ENCODE measurements at places on chromosomes 2 and 18. TPM values are rescaled to one million over a fixed set of nuclear protein-coding genes. Genes with fewer than 3 reads are reported as not detected.

IL36A gene
- not detected for total RNA-seq

DSG4 gene
- not detected for total RNA-seq

ZNF892 gene
- total RNA-seq: 4.7 TPM

AOX1 gene
- total RNA-seq: not detected

MPV17 gene
- total RNA-seq: 85.9 TPM

ATRAID gene
- total RNA-seq: 106 TPM

SERPINB2 gene
- 1.2 TPM for total RNA-seq

GRCh38 chr2:240814946-240815760 is 4.9 kb downstream of the KIF1A start:
- H3K27me3 ChIP-seq: no peaks in the 10 kb centered on the region
- H3K4me3 ChIP-seq: no peak overlapping the region
- DNase-seq: no peak

- H3K4me3 ChIP-seq: no peak overlapping the region
- DNase-seq: no peak
- no peaks in the 10 kb centered on the region for H3K4me1 ChIP-seq
- no peak overlapping the region for H3K27ac ChIP-seq
- H3K27me3 ChIP-seq: no peaks in the 10 kb centered on the region
Measured at GRCh38 chr2:166972002-166972401, 83.7 kb downstream of the XIRP2 start.

- H3K4me1 ChIP-seq: no peaks in the 10 kb centered on the region
- H3K36me3 ChIP-seq: no peaks in the 10 kb centered on the region
- H3K27ac ChIP-seq: no peak overlapping the region
- no peak overlapping the region for H3K4me3 ChIP-seq
Measured at GRCh38 chr18:59416818-59417217, 57.8 kb upstream of the LMAN1 start.

DNA sequence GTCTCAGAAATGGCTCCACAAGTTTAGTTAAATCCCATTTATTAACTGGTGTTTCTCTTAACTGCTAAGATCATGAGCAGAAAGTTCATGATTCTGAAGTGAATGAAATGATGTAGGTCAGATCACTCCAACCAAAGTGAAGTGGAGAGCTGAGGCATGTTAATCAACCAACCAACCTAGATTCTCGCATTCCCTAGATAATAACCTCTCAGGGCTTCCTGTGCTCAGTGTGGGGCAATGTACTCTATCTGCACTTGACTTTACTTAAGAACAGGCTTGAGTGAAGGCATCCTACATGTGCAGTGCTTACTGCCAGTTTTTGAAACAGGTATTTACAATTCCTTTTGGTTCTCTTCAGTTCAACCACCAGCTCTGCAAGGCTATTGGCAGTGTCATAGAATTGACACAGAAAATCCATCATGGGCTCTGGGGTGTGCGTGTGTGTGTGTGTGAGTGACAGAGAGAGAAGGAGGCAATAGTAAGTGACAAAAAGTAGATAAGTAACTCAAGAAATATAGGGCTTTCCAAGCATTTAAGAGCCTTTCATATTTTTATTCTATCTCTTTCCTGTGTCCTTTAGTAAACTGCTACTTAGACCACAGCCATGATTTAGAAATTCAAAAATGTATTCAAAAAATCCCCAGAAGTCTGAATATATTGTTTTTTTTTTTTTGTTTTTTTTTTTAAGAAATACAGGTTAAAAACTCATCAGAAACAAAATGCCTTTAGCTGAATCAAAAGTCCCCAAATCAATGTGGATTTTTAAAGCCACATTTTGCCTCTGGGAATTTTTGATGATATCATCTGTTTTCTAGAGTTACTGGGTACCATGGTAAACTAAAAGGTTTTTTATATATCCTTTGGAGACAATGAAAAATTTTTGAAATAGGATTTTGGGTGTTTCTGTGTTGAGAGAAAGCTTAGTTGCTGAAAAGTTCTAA is 28.6 kb downstream of the DOCK10 start:
- H3K4me1 ChIP-seq: peaks cover 54% of the 10 kb centered on the region
- no peak overlapping the region for H3K4me3 ChIP-seq
- no peaks in the 10 kb centered on the region for H3K36me3 ChIP-seq
- no peak for DNase-seq

- H3K4me1 ChIP-seq: no peaks in the 10 kb centered on the region
- DNase-seq: no peak
- H3K27me3 ChIP-seq: no peaks in the 10 kb centered on the region
- no peaks in the 10 kb centered on the region for H3K36me3 ChIP-seq
Measured at GRCh38 chr2:187618813-187619212, 64.6 kb upstream of the TFPI start.

- no peak for DNase-seq
- no peak overlapping the region for H3K27ac ChIP-seq
- no peak overlapping the region for H3K4me3 ChIP-seq
- H3K36me3 ChIP-seq: no peaks in the 10 kb centered on the region
- H3K27me3 ChIP-seq: no peaks in the 10 kb centered on the region
Measured at GRCh38 chr2:242011991-242012764, 142.6 kb downstream of the RTP5 start.

DNA sequence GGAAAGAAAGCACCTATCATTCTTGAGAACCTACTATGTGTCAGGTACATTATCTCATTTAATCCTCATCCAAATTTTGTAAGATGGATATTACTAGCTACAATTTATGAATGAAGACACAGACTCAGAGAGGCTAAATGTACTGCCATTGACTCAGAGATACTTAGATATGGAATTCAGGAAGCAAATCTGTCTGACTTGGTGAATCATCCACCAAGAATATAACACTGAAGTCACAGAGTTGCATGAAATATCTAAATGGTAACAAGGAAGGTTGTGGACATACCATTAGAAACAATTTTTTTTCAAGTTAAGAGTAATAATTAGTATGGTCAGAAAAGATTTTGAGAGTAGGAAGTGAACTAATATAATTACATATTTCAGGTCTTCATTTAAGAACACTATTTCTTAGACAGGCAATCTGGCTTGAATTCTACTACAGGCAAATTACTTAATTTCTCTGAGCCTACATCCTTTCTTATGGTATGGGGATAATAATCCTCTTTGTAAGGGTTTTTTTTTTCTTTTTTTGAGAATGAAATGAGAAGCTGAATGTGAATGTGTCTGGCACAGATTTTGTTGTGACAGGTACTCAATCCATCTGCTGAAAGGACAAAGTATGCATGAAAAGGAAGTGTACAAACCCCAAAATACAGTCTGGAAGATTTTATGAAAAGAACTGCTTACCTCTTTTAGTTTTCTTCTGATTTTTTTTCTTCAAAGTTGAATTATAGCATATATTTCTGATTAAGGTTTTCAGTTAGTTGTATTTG is 14.8 kb upstream of the C2orf66 start:
- H3K27ac ChIP-seq: no peak overlapping the region
- DNase-seq: no peak
- H3K36me3 ChIP-seq: no peaks in the 10 kb centered on the region
- H3K4me1 ChIP-seq: no peaks in the 10 kb centered on the region
